CD4-positive, alpha-beta T cell treated with Interferon gamma for 1 hour (primary cell): ENCODE measurements at places on chromosomes 11 and 22.

DNA sequence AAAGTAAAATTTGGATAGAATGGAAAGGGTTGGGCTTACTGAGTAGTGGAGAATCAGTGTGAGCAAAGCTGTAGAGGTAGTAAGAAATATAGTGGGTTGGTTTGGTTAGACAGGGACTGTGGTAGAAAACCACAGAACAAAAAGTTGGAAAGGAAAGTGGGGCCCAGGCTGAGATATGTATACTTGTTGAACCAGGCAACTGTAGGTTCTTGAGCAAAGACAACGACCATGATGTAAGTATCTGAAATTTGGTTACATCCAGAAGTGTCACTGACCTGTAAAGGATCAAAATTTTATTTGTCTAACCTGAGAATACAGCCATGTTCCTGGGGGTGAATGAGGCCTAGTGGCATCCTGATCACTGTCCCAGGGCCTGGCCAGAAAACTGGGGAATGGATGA, 114.1 kb downstream of the STIM1 start:
- no peak for DNase-seq

DNA sequence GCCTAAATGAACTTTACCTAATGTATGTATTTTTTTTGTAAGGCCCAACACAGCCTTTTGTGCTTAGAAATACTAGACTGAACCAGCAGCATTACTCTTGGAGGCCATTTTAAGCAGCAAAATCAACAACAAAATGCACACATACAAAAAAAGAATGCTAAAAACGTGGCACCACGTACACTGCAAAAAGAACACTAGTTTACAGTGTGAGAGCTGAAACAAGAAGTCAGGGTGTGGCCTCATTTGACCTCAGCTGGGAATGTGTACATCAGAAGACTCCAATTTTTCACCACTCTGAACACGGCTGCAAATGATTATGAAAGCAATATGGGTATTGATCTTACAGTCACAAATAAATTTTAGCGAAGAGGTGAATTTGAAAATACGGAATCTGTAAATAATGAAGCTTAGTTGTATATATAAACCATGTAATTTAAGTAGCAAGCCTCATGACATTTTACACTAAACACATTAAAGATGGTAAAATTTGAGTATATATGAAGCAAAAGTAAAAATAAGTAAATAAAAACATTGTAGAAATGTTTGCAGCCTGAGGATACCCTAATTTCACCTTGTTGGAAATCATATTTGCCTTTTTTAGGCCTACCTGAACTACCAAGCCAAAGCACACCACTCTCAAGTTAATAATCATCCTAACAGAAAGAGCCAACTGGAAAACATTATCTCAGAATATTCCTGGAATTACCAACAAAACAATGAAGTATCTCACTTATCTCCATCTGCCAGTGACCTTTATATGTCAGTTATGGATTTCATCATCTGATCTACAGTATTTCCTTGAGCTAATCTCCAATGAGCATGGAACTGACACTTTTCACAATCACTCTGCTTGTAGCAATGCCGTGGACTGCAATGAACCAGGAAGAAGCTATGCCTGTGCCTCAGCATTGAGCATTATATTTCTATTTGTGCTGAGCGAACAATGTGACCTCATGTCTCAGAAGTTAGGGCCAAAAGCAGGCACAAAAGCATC, 319.5 kb upstream of the FAT3 start:
- no peak for DNase-seq

DNA sequence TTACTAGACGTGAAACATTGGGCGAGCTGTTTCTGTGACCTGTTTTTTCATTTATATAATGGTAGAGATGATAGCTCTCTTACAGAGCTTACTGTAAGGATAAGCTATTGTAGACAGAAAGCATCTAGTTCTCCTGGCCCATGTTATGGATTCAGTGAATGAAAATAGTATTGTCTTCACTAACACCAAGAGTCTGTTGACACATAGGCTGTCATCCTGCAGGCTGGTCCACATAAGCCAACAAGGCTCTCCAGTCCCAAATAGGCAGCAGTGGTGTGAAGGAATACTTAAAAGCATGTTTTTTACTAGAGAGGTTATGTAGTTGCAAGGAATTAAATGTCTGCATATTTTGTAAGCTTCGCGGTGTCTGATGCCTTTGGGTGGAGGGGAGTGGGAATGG, 377.8 kb upstream of the CCDC90B start:
- no peak for DNase-seq

DNA sequence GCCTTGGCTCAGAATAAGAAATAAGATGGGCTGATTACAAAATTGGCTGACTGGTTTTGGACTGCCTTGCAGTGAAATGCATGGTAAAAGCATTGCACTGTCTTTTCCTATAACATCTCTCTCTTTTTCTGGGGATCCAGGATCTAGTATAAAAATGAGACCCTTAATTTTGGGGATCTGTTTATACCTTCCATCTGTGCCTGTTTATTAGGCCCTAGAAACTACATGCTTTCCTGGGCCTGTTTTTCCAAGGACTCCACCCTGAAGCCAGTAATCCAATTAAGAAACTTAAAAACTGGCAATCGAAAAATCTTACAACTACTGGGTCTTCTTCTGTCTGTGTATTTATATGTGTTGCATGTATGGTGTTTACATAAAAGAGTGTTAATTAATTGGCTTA, 14.5 kb downstream of the HORMAD2 start:
- no peak for DNase-seq

DNA sequence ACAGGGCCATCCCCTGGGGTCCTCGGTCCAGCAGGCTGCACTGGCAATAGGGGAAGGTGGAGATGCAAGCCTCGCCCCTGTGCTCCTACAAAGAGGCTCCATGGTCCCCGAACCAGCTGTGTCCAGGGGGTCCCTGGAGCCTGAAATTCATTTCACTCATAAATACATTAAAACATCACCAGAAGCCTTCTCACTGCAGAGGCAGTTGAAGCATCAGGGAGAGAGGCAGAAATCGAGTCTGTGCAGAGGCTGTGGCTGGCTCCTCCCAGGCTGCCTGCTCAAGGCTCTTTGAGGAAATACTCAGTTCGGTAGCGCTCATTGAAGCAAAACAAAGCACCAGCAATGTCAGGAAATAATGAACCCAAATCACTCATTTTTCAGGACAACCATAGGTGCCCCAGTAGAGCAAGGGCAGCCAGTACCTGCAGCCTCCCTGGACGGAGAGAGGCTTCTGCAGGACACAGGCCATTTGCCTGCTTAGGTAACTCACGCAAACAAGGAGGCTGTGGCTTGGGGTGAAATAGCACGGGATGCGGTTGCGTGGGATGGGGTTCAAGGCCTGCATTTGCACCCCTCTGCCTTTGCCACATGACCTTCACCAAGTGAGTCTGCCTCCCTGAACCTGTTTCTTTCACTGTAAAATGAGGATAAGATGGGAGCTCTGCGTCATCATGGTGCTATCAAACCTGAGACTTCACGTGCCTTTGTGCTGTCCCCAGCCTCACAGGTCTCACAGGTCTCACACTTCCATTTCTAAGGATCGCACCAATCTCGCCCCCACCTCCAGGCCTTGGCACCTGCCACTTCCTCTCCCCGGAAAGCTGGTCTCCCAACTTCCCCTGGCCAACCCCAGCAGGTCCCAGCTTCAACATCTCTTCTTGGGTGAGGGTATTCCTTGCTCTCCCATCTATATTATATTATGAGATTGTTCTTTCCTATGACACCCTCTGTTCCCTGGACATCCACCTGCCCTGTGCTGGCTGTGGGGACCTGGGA, 84.3 kb upstream of the SHISAL1 start:
- DNase-seq, result no peak

GRCh38 chr11:36296884-36297543, 926 bp downstream of the PRR5L start:
- no peak for DNase-seq

GRCh38 chr11:86916330-86916729, 38.9 kb downstream of the FZD4 start:
- no peak for DNase-seq

GRCh38 chr11:100991541-100991940, 138.1 kb downstream of the PGR start:
- DNase-seq, result no peak

DNA sequence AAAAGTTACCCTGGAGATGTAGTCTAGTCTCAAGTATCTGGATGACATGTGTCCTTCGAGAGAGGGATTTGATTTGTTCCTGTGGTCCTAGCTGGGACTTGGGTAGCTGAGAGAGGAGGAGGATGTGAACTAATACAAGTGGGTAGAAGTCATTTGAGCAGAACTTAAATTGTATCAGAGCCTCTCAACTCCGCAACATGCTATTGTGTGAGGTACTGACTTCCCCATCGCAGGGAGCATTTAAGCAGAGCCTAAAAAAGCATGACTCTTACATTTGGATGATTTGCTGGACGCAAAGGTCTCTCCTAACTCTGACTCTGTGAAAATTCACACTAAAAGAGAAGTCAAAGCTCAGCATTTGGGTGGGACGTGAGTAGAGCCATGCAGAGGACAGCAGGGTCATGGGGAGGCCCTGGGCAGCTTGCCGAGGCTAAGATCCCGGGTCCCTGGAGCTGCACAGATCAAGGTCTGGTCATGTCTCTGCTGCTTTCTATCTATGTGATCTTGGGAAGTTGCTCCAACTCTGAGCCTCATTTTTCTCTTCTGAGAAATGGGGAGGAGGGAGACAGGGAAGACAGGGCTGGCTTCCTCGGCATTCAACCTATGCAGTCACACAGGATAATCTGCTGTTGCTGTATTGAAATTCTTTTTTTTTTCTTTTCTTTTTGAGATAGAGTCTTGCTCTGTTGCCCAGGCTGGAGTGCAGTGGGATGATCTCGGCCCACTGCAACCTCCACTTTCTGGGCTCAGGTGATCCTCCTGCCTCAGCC, 44.9 kb downstream of the CD82 start:
- DNase-seq, result no peak

DNA sequence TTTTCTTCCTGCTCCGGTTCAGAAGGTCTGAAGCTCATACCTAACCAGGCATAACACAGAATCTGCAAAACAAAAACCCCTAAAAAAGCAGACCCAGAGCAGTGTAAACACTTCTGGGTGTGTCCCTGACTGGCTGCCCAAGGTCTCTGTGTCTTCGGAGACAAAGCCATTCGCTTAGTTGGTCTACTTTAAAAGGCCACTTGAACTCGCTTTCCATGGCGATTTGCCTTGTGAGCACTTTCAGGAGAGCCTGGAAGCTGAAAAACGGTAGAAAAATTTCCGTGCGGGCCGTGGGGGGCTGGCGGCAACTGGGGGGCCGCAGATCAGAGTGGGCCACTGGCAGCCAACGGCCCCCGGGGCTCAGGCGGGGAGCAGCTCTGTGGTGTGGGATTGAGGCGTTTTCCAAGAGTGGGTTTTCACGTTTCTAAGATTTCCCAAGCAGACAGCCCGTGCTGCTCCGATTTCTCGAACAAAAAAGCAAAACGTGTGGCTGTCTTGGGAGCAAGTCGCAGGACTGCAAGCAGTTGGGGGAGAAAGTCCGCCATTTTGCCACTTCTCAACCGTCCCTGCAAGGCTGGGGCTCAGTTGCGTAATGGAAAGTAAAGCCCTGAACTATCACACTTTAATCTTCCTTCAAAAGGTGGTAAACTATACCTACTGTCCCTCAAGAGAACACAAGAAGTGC, 661 bp upstream of the MALAT1 start:
- DNase-seq, result peak; percentile 72

DNA sequence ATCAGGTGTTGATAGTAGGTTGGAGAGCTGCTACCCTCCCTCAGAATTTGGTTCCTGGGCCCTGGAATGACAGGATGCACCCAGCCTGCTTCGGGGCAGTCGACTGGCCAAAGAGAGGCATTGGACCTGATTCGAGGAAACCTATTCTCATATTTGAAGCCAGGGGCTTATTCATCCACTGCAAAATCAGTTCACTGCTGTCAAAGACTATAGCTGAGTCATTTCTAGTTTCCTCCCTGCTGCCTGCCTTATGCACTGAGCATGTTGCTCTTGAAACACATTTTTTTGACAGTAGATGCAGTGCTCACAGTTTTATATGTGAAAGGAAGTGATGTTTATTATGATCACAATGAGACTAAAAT, 565.4 kb downstream of the ETS1 start:
- DNase-seq, result no peak

GRCh38 chr11:35165423-35166368, 26.7 kb downstream of the CD44 start:
- peak; percentile 95 for DNase-seq

- DNase-seq, result no peak
These were observed 12.8 kb downstream of the P2RY2 start for GRCh38 chr11:73230931-73231330.

DNA sequence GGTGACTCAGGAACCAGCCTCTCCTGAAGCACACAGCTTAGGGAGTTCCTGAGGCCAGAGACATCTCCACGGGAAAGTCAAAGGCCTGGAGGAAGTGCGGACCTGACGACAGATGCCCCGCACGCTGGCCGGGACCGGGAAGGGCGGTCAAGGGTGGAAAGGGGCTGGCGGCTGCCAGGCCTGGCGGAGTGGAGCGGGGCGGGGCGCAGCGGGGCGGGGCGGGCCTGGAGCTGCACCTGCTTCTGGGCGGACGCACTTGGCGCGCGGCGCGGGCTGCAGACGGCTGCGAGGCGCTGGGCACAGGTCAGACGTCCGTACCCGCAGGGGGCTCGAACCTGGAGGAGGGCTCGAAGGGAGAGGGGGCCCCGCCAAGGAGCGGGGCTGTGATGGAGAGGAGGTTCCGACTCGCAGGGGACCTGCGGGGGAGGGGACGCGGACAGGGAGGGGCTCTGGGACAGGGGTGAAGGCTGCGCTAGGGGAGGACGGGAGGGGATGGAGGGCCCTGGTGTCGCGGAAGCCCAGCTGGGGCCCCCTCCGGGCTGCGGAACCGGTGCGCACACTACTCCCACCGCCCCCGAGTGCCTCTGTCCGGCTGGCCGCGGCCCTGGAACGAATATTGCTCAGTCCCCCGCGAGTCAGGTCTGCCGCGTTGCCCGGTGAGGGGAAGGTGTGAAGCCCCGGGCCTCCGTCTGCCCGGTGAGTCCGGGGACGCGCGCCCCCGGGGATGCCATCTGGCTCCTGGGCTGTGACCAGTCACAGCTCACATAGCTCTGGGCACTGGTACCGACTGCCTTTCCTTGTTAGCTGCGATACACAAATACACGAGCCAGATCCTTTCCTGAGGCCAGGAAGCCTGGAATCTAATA, at the start of gene TMEM45B:
Gene TMEM45B, plus strand, starts transcription at position 253 of the 866 bp plus-strand sequence. CDS start 36,635 bp downstream, outside the sequence.
- DNase-seq, result no peak

GRCh38 chr22:37560608-37561211, 430 bp downstream of the CDC42EP1 start:
- DNase-seq, result no peak

- no peak for DNase-seq
These were observed 111.3 kb downstream of the PLEKHA7 start for GRCh38 chr11:16902781-16903378.

DNA sequence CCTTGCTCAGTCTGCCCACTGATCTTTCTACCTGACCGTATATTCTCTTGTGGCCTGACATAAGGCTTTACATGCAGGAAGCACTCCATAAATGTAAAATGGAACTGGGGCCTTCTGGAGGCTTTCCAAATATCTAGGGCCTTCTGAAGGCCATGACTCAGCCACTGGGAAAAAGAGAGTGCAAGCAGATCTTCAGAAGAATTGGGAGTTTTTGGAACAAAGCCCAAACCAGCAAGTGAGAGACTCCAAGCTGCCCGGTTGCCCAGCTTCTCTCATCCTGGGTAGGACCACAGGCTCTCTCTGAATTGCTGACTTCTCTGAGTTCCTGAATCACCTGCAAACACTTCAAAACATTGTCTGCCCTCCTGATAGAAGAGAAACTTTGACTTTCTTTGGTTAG, 107.9 kb upstream of the BMAL1 start:
- no peak for DNase-seq
